Stimulated activated CD8-positive, alpha-beta memory T cell treated with anti-CD3 and anti-CD28 coated beads, Interleukin-15, amount 100 ng/mL, for 1 hour (primary cell): ENCODE measurements at places on chromosomes 16 and 17.

DNA sequence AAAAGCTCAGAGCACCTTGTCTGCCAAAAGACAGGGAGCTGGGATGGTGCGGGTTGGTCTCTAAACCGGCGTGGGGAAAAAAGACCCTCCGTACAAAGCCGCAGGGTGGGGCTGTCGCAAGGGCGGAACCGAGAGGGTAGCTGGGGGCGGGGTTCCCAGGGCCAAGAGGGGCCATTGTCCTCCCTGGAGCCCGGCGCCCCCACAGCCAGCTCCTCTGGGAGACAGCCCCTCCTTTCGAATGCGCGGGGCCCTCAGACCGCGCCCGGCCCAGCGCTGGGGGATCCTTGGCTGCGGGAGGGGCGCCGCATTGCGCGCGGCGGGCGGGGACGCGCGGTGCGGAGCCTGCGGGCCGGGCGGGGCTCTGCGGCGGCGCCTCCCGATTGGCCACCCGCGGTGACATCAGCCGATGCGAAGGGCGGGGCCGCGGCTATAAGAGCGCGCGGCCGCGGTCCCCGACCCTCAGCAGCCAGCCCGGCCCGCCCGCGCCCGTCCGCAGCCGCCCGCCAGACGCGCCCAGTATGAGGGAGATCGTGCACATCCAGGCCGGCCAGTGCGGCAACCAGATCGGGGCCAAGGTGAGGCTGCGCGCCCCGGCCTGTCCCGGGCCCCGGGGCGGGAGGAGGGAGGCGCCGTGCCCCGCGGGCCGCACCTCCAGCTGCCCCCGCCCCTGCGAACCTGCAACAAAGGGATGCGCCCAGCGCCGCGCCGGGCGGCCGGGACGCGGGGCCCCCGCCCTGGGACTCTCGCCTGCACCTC is at the start of gene TUBB3:
TSS of gene TUBB3 (plus strand) at position 459 of the 756 bp plus-strand sequence. CDS start at position 519, 60 bp downstream.
- no peak for DNase-seq

- no peak for DNase-seq
These were observed 458.6 kb upstream of the GOT2 start for GRCh38 chr16:59192551-59193199.

- no peak for DNase-seq
These were observed 239.2 kb downstream of the PRKCA start for GRCh38 chr17:66541461-66542128.

- no peak for DNase-seq
These were observed 118.4 kb upstream of the NOG start for GRCh38 chr17:56475116-56475515.

GRCh38 chr17:7408252-7408727 is 645 bp downstream of the NLGN2 start:
- no peak for DNase-seq

DNA sequence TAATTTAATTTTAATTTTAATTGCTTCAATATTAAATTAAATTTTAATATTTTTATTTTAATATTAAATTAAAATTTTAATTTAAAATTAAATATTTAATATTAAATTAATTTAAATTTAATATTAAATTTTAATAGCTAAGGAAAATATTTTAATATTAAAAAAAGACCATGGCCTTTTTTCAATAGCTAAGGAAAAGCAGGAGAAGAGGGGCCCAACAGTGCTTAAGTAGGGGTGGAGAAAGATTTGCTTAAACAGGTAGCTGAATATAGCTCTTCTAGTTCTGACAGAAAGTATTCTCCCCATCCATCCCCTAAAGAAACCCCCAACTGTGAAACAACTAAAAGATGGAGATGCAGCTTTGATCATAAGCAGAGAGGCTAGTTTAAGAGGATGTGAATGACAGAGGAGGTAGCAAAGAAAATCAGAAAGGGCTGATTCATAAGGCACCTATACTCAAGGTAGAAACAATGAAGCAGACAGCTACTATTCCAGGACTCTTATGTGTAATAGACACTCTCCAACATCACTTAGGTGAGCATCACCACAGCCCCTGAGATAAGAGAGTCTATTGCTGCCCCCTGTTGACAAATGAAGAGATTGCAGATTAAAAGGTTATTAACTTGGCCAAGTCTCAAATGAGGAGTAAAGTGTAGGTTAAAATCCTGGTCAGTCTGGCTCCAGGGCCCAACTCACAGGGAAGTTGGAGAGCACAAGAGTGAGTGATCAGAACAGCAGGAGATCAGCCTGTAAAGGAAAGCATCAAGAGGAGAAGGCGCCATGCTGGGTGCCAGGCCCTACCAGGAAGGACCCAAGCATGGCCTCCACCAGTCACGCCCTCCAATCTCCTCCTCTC is 7.8 kb upstream of the RNASEK start:
- DNase-seq: no peak

- no peak for DNase-seq
These were observed 641.3 kb downstream of the KCNJ2 start for GRCh38 chr17:70810609-70811008.
